ENCODE measurements at places on chromosomes 7 and 10. TPM values are rescaled to one million over a fixed set of nuclear protein-coding genes. Genes with fewer than 3 reads are reported as not detected.

PRF1 gene
- total RNA-seq: 0.79 TPM

EPHB4 gene
- total RNA-seq: 54.6 TPM

NPVF gene
- not detected for total RNA-seq

CHN2 gene
- total RNA-seq: 9.1 TPM

NPY4R2 gene
- 0.49 TPM for total RNA-seq

HYAL4 gene
- not detected for total RNA-seq

GRCh38 chr7:54823776-54824175, 64.8 kb upstream of the SEC61G start:
- no peak for DNase-seq

FAM25C gene
- total RNA-seq: not detected

DNA sequence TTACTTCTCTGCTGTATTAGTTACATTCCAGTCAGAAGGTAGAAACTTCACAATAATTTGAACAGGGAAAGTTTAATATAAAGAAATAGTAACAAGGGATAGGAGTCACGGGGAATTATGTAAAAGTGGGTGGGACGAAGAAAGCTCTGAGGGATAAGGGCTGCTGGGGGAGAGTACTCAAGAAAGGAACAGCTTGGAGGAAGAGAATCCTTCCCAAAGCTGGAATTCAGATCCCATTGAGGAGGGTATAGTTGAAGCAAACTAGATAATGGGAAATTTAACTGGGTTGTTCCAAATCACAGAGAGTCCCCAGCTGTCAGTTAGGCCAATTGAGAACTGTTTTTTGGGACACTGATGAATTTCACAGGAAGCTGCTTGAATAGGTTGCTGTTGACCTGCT, 53.2 kb upstream of the MACC1 start:
- no peak for DNase-seq

DNA sequence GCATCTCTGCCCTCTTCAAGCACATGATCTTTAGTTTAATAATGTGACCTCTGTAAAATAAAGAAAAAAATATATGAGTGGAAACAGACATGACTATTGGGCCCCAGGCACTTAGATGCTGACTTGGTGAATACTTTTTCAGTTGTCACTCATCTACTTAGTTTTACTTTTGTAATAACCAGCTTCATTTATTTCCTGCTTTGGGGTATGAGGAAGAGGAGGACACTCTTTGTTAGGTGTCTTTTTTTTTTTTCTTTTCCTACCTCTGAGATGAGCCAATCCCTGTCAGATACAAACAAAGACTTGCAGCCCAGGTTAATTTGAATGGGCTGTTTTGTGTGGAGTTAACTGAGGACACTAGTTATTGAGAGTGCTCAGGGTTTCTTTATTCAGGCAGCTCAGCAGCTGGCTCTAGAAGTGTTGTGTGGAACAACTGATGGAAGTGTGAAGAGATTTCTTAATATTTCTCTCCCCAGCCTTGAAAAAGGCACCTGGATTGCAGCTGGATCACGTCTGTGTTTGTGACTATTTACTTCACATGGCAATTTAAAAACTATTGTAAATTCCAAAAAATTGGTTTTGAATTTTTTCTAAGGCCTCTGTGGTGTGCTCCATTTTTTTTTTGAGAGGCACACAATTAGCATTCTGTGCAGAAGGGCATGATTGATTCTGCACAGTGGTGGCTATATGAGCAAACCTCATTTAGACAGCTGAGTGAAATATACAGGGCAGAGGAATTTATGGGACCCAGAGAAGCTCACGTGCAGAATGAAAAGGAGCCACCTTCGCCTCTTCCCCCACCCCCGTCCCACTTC, 333.8 kb downstream of the LRMDA start:
- DNase-seq: no peak

DNA sequence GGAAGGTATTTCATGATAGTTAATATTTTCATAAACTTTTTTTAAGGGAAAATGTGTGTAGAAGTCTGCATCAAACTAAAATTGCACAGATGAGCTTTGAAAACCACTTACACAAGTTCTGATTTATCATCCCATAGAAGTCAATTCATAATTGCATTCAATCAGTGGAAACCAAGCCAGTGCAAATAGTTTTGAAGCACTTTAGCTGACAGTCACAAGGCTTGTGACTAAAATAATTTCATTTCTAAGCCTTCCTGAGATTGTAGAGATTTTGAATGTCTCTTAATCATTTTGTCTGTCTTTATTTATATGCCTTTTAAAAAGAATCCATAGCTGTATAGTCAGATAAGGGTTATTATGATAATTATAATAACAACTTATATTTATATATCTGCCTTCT, 41.4 kb downstream of the EXOC4 start:
- no peak for DNase-seq

DNA sequence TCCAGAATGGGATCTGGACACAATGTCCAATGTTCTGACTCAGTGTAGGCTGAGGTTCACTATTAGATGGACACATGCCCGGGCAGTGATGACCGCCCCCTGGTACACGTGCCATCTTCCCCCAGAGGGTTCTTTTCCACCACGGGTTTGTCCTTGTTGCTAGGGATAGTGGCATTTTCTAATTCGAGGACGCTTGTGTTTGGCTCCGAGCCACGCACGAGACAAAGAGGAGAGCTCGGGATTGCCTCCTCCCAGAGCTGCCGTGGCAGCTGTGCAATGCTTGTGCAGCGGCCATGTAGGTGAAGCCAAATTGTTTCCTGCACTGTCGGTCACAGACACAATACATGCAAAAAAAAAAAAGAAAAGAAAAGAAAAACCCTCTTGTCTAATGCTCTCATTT, 207.5 kb downstream of the PAXIP1 start:
- DNase-seq: no peak

DNA sequence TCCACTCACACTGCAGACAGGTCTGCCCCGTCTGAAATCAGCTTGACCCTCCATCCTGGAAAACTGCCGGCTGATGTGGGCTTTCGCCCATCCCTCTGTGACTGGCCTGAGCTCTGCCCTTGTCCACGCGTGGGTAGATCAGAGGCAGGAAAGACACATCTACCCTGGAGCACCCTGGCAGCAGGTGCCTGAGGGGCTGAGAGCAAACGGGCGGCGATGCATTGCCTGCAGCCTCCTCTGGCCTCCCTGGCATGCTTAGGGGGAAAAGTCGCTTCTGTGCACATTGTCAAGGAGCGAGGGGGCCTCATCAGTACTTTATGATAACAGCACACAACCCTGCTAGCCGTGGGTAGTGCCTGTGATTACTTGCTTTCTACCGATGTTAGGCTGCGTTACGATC, 109.4 kb downstream of the ADARB2 start:
- DNase-seq: no peak

PRKCQ gene
- total RNA-seq: 2.7 TPM

SLC26A3 gene
- not detected for total RNA-seq

DNA sequence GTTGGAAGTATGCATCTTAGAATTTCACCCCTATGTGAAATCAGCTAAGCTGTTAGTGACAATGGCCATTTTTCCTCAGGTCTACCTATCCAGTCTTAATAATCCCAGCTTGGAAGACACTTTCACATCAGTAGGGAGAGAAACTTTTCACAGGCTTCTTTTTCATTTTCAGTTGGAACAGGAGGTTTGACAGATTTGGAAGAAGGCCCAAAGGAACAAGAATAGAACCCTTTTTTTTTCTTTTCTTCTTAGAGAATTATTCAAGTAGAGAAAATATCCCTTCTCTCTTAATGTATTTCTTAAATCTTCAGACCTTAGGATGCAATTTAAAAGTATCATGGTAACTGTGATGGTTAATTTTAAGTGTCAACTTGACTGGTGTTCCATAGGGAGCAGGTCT, 410.5 kb upstream of the C7orf33 start:
- DNase-seq: no peak

DNA sequence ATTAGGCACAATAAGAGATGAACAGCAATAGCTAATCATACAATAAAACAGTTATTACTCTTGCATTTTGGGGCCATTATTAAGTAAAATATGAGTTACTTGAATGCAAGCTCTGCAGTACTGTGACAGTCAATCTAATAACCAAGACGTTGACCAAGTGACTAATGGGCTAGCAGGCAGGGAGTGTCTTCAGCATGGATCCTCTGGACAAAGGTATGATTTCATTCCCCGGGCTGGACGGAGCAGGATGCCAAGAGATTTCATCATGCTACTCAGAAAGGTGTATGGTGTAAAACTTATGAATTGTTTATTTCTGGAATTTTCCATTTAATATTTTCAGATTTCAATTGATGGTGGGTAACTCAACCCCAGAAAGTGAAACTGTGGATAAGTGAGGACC, 80.9 kb downstream of the SHH start:
- no peak for DNase-seq

DNA sequence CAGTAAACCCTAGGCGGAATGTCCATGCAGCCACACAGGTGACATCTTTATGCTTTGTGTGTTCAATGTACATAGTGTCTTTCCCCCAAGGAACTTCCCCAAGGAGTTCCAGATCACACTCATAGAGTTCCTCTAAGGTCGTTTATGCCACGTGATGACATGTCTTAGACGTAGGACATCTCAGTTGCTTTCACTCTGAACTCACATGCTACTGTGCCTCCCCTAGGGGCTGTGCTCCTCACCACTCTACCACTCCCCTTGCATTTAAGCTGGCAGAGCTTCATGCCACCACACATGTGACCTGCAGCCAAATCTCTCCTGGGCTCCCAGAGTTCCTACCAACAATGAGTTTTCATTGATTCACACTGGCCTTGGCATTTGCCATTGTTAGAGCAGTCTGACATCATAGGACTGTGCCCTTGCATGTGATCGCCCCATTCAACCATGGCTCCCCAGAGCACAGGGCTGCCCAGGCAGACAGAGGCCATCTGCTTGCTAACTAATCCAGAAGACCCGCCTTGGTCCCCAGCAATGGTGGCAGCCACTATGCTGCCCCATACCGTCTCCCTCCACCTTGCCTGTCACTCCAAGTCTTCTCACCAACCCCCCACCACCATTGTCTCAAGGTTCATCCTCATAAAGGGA, 95.3 kb upstream of the MACROH2A2 start:
- no peak for DNase-seq

NODAL gene
- not detected for total RNA-seq

SPOCK2 gene
- 0.79 TPM for total RNA-seq

DNA sequence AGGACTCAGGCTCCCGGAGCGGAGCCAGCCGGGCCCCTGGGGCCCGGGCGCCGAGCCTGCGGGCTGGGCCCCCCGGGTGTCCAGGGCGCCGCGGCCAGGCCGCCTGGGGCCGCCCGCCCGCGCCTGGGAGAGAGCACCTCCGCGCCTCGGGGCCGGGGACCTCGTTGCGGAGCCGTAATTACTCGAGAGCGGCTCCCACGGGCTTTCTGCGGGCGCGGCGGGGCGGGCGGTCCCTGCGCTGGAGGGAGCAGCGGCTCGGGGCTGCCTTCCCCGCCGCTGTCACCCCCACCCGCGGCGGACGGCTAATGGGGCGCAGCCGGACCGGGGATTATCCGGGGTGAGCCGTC, 1.5 kb downstream of the GNB2 start:
- DNase-seq: no peak

GPR26 gene
- total RNA-seq: not detected

DNA sequence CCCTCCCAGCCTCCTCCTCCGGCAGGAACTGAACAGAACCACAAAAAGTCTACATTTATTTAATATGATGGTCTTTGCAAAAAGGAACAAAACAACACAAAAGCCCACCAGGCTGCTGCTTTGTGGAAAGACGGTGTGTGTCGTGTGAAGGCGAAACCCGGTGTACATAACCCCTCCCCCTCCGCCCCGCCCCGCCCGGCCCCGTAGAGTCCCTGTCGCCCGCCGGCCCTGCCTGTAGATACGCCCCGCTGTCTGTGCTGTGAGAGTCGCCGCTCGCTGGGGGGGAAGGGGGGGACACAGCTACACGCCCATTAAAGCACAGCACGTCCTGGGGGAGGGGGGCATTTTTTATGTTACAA, 83.3 kb downstream of the PAX2 start:
- no peak for DNase-seq

DNA sequence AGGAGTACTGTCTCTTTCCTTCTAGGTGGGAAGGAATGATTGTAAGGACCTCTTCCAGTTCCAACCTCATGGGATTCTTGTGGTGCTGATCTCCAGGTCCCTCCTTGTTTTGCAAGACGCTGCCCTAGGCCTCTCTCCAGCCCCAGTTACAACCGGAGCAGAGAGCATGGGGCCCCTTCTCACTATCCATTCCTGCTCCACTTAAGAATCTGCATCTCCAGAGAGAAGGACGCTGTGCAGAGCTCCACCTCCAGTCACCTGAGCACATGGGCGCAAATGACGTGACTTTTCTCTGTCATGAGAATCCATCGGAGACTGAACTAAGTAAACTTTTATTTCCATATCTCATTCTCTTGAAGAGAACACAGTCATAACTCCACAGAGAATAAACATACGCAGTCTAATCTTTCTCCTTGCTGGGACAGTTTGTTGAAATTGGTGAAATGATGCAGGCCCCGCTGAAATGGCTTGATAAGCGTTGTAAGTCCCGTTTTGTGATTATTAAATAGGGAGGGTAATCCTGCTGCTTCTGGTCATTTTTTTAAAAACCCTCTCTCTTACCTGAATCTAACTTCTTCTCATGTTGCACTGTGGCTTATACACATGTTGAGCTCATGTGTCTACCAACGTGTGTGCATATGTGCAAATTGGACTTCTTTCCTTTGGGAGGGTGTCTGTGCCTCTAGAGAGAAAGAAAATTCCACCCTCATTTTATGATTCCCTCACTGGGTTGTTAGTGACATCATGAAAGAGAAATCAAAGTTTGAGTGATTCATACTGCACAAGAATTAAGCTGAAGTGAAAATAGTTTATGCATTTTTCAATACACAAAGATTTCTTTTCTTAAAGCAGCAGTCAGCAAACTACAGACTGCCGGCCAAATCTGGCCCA, 133.2 kb upstream of the TBX20 start:
- DNase-seq: no peak

DNA sequence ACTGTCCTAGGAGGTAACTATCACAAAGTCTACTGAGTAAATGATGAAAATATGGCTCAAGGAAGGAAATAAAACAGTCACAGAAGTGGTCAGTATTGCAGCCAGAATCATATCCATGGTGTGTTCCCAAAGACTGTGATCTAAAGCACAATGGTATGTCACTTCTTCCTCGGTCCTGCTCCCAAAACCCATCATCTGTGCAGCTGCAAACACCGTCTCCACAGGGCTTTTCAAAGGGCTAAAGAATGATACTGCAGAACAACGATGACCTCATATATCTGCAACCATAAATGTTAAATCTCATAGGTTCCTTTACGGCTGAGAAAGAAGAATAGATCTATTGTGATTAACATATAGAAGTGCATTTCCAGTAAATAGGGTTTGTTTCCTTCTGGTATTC, 465.0 kb downstream of the GRID1 start:
- no peak for DNase-seq

DNA sequence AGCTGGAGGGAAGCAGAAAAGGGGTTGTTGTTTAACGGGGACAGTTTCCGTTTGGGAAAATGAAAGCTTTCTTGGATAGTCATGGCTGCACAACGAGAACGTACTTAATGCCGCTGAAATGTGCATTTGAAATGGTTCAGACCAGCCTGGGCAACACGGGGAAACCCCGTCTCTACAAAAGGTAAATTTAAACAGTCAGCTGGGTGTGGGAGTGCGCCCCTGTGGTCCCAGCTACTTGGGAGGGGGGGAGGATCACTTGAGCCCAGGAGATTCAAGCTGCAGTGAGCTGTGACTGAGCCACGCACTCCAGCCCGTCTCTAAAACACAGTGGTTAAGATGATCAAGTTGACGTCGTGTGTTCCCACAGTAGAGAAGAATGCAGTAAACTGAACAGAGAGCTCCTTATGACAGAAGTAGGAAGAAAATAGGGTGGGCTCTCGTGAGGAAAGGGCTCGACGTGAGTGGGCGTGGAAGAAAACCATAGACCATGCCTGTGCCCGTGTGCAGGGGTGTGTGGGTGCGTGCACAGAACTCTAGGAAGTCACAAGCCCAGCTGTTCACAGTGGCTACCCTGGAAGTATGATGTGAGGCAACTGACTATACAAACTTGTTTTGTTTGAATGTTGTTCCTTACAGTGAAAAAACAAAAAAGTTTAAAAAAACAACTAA, 4.1 kb upstream of the FUOM start:
- DNase-seq: no peak
